T-helper 1 cell (primary cell): ENCODE measurements at places on chromosomes 7 and 10.

GRCh38 chr7:31023877-31024276 is 28.2 kb upstream of the ADCYAP1R1 start:
- peak; percentile 16 for DNase-seq

DNA sequence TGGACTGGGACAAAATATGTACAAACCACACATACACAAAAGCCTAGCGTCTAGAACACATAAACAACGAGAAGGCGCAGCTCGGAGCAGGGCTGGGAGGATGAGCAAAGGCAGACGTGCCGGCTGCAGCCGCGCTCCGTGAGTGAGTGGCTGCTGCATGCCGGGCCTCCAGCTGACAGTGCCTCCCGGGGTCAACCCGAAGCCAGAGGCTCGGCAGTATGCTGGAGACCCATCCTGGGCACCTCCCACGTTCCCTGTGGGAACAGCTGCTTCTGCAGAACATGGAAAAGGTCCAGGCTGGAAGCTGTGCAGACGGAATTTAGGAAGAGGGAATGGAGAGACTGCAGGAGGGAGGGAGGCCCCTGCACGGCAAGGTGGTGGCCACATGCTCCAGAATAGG is 3.6 kb upstream of the GPR146 start:
- DNase-seq, result no peak

DNA sequence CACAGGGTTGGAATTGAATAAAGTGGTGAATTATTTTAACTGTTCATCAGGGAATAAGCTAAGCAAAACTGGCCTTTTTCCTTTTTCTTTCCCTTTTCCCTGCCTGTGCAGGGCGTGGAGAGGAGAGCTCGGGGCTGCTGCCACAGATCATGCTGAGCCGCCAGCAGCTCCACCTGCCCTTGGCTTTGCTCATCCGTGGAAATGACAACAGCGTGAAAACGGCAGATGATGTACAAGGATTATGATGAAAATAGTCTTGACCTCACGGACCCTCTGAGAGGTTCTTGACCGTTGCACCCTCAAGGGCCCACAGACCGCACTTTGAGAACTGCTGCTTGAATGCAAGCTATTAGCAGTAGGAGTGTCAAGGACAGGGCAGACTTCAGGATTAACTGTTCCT is 10.6 kb downstream of the PPP2R2D start:
- DNase-seq, result no peak

GRCh38 chr7:56092789-56093531 is at the start of gene PHKG1:
Gene PHKG1 (minus strand): TSS chr7:56092952. CDS start chr7:56088941, 4,011 bp downstream.
- DNase-seq, result no peak

GRCh38 chr10:26216585-26217395 is at the start of gene GAD2:
Gene GAD2 (plus strand): TSS chr10:26216774. CDS start chr10:26216810, 36 bp downstream.
- no peak for DNase-seq

DNA sequence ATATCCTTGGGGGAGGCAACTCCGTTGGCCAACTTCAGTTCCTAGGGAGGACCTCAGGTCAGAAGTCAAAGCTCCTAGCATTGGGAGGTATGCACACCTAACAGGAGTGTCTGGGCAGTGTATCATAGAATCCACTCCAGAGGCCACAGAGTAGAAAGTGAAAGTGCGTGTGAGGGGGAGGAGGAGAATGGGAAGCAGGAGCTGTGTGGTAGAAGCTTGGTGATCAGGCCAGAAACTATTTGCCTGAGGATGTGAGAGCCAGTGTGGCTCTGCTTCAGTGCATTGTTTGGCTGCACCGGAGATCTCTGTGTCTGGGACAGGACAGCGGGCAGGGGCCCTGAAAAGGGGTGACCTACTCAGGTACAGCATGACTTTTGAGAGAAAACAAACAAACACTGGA is 557.4 kb upstream of the VSTM2A start:
- no peak for DNase-seq

DNA sequence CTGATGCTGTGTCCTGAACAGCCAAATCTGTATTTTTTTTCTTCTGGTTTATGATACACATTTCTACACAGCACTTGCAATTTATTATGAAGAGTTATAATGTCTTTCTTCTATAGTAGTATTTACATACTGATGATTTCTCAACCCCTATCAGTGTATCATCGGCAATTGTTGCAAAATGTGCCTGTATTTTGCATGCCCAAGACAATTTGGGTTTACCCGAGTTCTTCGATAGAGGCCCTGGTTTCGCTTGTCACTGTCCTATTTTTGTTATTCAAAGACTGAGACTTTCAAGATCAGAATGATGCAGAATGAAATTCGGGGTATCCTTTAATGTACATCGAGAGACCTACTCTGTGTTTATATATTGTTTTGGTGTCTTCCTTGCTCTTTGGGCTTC is 184.5 kb upstream of the PRSS58 start:
- DNase-seq, result no peak

DNA sequence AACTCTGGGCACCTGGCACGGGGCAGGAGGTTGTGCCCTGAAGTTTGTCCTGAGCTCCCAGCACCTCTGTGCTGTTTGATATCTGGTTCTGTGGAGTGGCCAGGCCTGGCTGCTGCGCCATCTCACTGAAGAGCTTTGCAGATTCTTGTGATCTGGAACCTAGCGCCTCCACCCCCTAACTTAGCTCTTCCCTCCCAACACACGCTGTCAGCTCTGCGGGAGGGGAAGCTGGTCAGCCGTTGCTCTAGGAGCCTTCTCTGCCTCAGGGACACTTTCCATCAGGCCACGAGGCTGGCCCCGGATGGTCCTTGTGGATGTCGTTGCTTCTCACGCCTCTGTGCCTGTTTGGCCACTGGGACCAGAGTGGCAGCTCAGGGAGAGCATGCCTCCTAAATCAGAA is 213.2 kb downstream of the CCDC3 start:
- DNase-seq, result no peak

- no peak for DNase-seq
Observed at GRCh38 chr7:137342265-137342664, 1.3 kb downstream of the PTN start.

DNA sequence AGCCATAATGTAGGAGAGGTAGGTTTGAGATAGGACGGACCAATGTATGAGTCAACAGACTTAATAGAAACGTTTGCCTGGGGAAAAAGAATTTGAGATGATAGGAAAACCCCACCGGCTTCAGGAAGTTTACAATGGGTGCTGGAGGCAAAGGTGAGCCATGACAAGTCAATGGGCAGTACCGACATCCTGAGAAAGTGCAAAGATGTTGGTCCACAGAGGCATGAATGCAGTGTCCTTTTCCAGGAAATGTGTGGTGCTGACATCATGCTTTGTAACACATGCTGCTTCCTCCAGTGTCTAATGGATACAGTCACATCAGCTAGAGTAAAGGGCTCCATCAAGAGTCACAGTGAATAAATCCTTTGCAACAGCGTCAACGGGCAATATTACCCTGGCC is 533.6 kb downstream of the INHBA start:
- DNase-seq, result no peak

- no peak for DNase-seq
Observed at GRCh38 chr10:8312079-8312478, 257.6 kb downstream of the GATA3 start.

DNA sequence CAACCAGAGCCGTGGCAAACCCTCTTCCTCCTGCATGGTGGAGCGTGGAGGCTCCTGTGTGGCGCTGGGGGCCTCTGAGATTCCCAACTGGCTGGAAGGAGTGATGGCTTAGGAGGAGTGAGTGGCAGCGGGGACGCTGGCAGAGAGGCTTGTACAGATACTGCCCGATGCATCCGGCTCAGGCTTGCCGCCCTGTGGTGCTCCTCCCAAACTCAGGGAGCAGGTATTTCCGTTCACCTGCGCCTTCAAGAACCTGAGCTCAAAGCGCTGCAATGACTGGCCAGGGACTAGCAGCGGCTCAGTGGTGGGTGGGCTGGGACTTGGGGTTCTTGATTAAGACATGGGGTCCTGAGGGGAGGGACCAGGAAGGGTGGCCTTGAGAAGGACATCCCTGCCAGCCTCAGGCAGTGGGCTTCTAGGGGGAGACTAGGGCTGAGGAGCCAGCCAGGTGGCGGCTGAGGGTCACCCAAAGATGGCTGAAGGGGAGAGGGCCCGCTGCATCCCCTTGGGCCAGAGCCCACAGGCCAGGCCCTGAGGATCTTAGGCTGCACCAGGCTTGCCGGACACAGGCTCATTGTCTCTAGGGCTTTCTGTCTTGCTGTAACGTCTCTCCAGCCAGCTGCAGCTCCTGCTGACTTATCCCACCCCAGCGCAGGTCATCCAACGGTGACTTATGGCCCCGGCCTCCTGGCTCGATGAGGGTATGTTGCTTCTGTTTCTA is 3.2 kb downstream of the ZNF775 start:
- DNase-seq, result no peak

DNA sequence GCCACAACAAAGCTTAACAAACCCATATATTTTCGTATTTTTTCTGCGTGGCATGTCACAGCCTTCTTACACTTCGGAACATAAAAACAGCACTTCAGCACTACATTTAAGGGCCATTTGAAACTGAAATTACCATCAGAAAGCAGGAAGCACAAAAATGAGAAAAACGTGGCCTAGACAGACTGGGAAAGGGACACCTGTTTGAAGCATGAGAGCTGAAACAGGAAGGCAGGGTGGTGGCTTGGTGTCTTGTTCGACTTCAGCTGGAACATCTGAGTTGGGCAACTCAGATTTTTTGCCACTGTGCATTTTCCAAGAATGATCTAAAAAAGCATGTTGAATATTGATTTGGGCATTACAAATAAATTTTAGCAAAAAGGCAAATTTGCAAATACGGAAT is 243.2 kb downstream of the ELMO1 start:
- no peak for DNase-seq

DNA sequence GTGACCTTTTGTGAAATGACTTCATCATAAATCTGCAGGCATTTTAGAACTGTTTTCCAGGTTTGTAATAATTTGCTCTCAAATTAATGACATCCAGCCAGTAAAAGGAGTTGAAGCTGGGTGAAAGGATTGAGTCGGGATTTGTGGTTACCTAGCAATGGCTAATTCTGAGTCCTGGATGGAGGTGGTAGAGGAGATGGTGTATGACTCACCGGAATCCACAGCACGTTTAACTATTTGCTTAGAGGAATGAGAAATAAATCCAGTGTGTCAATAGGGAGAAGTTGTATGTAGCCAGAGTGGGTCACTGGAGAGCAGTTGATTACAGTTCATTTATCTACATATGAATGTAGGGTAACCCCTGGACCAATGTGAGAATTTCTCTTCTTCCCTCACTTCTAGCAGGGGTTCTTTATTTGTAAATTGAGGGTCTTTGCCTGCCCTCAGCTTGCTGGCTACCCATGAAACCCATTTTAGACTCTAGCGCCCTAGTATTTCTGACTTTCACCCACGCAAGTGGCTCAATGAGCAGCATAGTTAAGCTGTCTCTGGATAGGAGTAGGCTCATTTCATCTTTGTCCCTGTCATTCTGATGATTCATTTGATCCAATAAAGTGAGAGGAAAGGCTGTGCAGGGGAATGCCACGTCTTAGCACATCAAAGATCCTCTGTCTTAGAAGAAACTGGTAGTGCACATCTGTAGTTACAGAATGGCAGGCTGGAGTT is 547.8 kb downstream of the SORCS3 start:
- no peak for DNase-seq

GRCh38 chr10:34219753-34220548 is 595.1 kb downstream of the PARD3 start:
- no peak for DNase-seq

DNA sequence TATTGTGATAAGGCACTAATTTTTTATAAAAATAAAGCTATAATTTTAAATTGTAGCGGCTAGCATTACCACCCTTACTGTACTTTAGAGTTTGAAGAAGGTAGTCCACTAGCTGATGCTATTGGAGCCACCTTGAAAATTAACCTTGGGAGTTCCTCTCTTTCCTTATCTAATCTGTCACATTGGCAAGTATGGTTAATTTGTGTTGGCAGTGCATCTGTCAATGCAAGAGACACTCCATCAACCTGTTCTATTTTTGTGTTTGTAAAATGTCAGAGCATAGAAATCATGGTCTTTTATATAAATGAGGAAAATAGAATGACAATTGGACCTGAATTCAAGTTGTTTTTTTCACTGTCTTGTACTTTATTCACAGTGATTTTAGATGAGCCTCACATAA is 20.5 kb downstream of the GLCCI1 start:
- DNase-seq, result no peak

DNA sequence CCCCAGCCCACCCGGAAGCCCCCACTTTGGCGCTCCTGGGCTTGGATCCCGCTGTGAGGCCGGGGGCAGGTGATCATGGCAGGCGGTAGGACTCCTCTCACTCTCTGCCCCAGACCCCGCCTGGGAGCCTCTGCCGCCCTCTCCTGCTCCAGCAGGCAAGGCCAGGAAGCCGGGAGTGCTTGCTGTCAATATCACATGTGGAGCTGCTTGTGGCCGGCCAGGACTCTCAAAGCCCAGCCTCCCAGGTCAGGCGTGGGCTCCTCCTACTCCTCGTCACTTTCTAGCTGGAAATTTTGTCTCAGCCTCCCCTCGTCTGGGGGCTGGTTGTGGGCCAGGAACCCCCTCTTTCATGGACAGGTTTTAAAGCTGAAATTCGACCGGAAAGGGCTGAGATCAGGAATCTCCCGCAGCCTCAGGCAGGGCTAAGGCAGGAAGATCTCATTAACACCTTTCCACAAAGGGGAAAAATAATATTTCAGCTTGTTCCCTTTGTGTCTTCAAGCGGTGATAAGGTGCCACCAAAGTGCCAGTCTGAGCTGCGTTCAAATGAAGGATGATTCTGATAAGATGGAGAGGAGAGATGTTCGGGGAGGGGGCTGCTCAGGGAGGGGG is 273.6 kb upstream of the PODXL start:
- DNase-seq, result no peak

GRCh38 chr7:133290676-133291333 is 37.9 kb downstream of the EXOC4 start:
- peak; percentile 38 for DNase-seq

- no peak for DNase-seq
Observed at GRCh38 chr10:3487228-3487627, 297.8 kb downstream of the KLF6 start.

DNA sequence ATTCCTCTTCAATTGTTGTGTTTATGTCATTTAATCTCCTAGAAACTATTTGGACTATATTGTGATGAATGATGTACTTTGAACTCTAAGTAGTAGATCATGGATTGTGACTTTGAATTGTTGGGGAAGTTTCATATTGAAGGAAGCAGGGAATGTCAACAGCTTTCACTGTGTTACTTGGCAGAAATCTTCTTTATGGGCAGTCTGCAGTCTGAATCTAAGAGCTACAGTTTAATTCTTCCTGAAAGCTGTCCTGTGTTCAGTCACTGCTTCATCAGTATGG is 91.6 kb downstream of the PPP1R9A start:
- DNase-seq, result no peak

DNA sequence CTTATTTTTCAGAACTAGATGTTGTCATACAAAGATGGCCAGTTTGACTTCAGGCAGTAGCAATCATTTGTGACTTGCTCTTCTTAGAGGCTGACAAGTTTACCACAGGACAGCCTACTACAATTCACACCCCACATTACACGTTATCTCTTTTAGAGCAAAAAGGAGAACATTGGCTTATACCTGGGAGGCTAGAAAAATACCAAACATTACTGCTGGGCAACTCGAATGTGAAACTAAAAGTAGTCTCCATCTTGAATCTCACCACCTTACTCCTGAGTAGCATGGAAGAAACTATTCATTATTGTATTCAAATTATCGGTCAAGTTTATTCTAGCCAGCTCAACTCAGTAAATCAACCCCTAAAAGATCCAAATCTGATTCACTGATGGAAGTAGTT is 90.7 kb upstream of the TMEM26 start:
- DNase-seq, result no peak

- DNase-seq, result no peak
Observed at GRCh38 chr7:264541-265191, 25.3 kb upstream of the FOXL3 start.
